ENCODE measurements at places on chromosomes 1 and 21.

- DNase-seq, result no peak
These were observed 36.1 kb upstream of the KHDRBS1 start for GRCh38 chr1:31977385-31978131.

GRCh38 chr1:241918879-241919278 is 38.7 kb upstream of the BECN2 start:
- no peak for DNase-seq

- DNase-seq, result no peak
These were observed 44.2 kb downstream of the ELK4 start for GRCh38 chr1:205587581-205587980.

DNA sequence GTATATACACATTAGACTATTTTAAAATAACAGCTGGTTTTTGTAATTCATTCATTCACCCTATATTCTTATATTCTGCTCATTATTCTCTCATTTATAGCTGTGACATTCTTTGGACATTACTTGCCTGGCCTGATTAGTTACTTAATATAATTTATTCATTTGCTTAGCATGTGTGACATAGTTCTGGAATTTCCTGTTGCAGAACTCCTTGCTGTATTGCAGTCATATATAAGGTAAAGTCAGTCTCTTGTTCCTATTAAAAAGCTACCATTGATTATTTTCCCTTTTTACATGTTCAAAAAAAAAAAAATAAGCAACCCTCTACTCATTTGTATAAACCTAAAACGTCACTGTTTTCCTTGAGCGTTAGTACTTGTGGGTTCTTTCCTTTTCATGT is 23.9 kb downstream of the GNAT2 start:
- DNase-seq, result no peak

DNA sequence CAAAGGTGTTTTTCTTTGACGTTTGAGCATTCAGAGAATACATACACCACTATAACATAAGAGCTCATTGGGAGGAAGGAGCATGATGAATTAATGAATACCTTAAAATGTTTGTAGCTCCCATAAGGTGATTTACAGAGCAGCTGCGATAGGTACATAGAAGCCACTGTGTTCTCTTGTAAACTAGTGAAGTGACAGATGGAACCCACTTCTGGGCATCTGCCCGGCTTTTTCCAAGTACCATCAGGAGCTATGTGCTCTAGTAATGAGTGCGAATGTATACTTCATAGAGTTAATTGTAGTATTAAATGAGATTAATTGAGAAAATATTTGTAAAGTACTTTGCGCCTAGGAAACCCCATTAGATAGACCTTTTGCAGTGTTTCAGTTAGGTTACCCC is 48.4 kb downstream of the HENMT1 start:
- no peak for DNase-seq

GRCh38 chr1:78126506-78126905 is 80.7 kb downstream of the GIPC2 start:
- DNase-seq, result no peak

- no peak for DNase-seq
These were observed 1.7 kb upstream of the RSPO1 start for GRCh38 chr1:37636435-37636834.

DNA sequence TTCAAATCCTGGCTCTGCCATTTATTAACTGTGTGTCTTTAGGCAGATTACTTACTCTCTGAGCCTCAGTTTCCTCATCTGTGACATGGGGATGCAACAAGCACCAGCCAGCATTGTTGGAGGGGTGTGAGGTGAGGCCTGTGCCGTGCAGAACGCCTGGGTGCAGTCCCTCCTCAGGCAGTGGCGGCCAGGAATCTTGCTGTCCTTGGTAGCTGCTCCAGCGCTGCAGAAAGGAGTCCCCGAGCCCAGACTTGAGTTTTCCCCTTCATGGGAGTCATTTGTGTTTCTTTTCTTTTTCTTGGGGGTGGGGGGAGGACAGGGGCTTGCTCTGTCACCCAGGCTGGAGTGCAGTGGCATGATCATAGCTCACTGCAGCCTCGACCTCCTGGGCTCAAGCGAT is 46.6 kb downstream of the DISP3 start:
- no peak for DNase-seq

DNA sequence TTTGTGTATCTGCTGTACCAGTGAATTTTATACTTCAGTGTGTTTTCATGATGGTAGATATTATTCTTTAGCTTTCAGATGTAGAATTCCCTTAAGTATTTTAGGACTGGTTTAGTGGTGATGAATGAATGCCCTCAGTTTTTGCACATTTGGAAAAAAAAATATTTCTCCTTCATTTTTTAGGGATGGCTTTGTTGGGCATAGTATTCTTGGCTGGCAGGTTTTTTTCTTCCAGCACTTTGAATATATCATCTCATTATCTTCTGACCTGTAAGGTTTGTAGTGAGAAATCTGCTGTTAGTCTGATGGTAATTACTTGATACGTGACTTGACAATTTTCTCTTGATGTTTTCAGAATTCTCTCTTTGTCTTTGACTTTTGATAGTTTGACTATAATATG is 66.8 kb downstream of the XPR1 start:
- no peak for DNase-seq

DNA sequence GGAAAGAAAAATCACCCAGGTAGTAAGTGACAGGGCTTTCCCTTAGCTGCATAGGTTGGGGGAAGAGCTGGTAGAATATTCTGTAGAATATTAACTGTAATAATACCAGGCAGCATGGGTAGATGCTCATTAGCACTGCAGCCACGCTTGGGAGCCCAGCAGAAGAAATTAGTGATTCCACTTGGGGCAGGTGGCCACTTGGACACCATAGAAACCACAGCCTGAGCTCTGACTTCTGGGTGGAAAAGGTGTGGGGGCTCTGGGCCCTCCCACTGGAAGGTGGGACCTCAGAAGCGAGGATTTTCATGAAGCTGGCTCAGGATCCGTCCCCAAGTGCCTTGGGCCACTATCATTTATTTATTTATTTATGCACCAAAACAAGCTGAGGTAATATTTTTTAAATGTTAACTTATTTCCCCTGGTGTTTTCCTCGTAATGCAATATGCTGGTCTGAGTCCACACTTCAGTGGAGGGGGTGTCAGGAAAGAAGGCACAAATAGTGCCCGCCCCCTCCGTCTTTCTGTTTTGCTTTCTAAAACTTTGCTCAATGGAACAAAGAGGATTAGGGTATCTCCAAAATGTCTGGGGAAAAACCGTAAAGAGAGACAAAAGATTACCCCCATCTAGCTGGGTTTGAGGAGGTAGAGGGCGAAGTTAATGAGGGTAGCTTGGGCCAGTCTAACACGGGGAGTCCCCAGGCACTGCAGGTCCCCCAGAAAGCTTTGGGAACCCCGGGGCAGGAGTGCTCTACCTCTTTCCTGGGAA is 75.2 kb upstream of the GADD45A start:
- DNase-seq, result no peak

DNA sequence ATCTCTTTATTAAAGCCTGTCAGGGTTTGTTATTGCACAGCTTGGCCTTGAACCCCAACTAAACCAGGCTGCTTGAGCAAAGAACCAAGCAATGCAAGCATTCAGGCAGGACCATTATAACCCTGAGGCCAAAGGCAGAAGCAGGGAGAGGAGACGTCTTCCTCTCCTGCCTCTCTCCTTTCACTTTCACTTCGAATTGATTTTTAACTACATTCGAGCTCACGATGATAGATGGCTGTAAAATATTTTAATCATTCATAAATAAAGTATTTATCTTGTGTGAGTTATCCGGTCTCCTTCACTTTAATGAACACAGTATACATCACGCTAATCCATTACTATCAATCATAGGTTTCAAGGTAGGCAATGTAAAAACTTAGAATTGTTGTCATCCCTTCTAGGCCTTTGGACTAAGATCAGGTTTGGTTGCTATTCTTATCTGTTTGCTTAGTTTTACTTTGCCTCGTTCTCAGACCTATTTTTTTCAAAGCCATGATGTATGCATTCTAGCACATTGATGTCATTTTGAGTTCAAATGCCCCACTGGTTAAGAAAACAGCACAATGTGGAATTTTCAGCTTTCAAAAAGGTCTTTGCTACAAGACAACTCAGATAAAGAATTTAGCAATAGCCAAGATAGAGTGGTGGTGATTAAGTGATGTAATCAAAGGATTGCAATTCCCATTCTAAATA is 480.2 kb upstream of the RUNX1 start:
- DNase-seq, result no peak

- DNase-seq, result no peak
These were observed 1.5 kb downstream of the KISS1 start for GRCh38 chr1:204194771-204195170.

DNA sequence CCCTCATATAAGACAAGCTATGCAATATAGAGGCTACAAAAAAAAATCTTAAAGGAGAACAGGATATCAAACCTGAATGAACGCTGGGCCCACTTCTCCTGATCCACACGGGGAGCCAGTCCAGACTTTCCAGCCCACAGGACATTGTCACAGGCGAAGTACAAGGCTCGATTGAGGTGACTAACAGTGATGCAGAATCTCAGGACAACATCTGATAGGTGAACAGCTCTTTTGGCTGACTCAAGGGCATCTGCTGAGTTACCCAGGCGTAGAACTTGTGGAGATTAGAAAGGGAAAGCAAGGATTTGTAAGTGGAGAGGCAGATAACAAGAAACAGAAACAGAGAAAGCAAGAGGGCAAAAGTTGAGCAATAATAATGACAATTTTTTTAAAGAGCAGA is 1.8 kb downstream of the PEX11B start:
- DNase-seq, result no peak

DNA sequence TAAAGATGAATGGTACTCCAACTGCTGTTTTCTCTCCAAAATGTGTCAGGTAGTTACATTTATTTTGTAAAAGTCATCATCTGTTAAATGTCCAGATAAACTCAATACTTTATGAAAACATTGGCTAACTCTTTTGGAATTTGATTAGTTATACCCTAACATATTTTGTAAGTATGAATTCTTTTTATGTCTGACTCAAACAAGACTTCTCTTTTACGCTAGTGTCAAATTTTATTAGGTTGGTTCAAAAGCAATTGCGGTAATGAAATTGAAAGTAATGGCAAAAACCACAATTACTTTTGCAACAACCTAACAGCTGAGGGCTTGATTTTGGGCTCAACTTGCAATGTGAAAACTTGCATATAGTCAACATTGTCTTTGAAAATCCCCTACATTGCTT is 41.0 kb upstream of the USP25 start:
- DNase-seq, result no peak

GRCh38 chr1:178659789-178660208 is 65.2 kb upstream of the RALGPS2 start:
- no peak for DNase-seq

GRCh38 chr1:223006371-223006770 is 136.7 kb downstream of the TLR5 start:
- DNase-seq, result no peak

- no peak for DNase-seq
These were observed 714 bp upstream of the AKIRIN1 start for GRCh38 chr1:38990386-38990737.

DNA sequence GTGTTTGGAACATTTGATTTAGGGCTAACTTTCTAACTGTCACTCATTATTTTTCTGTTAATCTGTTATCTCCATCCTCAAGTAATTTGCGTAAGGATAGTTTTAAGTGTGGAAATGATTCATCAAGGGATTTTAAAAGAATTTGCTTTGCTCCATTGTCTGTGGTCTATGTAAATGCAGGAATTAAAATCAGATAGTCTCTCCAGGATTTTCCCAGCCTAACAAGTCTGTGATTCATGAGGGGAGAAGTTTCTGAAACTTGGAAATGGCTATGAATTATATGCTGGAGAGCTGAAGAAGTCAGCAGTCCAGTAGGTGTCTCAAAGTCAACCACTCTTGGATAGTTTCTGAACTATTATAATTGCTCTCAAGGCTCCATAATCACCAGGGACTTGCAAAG is 264.5 kb downstream of the MRPL39 start:
- DNase-seq, result no peak

DNA sequence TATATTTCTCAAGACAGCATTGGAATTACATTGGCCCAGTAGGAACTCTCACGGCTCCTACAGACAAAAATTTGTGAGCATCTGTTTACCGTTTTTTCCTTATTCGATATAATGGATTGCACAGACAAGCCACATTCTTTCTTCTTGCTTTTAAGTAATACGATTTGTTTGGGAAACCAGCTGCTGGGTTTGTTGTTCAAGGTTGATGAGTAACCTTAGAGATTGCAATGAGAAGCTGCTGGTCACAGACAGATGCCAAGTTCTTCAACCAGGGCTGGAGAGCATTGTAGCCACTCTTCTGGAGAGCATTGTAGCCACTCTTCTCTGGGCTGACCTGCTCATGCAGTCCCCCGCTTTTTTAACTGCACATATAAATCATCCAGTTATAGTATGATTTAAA is 1.4 kb upstream of the MIA3 start:
- no peak for DNase-seq

DNA sequence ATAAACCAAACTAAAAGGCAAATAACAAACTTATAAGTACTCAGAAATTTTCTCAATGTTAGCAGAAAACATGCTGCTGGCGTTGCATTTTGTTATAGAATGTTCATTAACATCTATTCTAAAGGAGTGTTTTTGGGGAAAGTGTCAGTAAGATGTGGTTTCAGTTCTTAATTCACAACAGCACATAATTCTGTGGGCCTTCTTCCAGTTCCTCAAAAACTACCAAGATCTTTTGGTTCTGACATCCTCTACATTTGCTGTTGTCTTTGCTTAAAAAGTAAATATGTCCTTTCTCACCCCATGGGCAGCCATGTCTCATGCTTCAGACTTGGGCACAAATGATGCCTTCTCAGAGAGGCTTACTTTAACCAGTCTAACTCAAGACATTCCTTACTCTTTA is 152.5 kb downstream of the CDC7 start:
- no peak for DNase-seq

GRCh38 chr1:64092851-64093371 is 110.5 kb upstream of the UBE2U start:
- no peak for DNase-seq

DNA sequence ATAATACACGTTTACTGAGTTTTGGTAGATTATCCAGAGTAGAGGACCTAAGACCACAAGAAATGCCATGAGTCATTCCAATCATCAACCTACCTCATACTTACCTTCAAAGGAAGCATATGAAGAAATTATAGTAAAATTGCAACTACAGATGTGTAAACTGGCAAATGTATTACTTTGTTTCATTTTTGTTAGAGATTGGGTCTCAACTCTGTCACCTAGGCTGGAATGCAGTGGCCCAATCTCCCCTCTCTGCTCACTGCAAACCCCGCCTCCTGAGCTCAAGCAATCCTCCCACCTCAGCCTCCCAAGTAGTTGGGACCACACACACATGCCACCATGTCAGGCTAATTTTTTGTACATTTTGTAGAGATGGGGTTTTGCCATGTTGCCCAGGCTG is 5.2 kb downstream of the TMCO1 start:
- DNase-seq, result no peak

GRCh38 chr1:158002631-158003405 is 9.4 kb downstream of the KIRREL1 start:
- no peak for DNase-seq

- no peak for DNase-seq
These were observed at the start of gene CD34 for GRCh38 chr1:207910591-207911354. CD34 (minus strand) TSS chr1:207911125; CDS start chr1:207911080, 45 bp downstream.

DNA sequence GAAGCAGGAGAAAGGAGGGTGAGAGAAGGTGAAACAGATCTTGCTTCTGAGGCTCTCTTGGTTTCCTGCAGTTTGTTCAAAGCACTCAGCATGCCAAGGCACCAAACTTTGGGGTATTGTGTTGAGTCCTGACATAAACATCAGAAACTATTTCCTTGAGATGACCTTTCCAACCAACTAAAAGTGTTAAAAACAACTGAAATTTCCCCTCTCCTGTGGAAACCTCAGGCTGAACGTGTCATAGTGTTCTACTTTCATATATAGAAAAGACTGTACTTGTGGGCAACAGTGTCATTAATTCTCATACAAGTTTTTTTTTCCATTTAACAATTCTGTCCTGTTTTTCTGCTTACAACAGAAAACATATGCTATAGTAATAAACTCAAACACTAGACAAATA is 6.3 kb upstream of the LYST start:
- no peak for DNase-seq
